ENCODE measurements at places on chromosomes 4 and X.

- no peak for DNase-seq
Measured at GRCh38 chr4:90118527-90119195, 8.5 kb upstream of the CCSER1 start.

DNA sequence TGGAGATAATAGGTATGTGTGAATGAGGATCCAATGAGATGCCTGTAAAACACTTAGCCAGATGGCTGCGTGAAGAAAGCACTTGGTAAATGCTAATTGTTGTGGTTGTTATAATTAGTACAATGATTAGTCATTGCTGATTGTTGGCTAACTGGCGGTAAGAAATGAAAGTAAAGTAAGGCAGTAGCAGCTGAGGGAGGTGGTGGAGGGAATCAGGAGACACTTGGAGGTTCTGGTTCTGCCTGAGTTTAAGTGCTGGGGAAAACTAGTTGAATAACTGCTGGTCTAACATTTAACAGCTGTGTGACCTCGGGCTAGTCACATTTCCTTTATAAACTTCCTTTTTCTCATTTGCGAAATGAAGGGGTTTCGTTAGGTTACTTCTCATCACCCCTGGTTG lies 30.9 kb downstream of the CD38 start:
- no peak for DNase-seq

- DNase-seq: no peak
Measured at GRCh38 chrX:151825007-151825406, 87.7 kb upstream of the MAGEA4 start.

GRCh38 chr4:152936446-152937335 lies 568 bp downstream of the FHDC1 start:
- no peak for DNase-seq

GRCh38 chrX:85765651-85766050 lies 281.7 kb downstream of the CHM start:
- DNase-seq: no peak

- DNase-seq: no peak
Measured at GRCh38 chrX:13741695-13742094, 7.1 kb downstream of the OFD1 start.

GRCh38 chr4:103008875-103009729 lies 10.4 kb downstream of the SLC9B1 start:
- DNase-seq: no peak

- no peak for DNase-seq
Measured at GRCh38 chr4:38832206-38832605, 24.4 kb downstream of the TLR6 start.

DNA sequence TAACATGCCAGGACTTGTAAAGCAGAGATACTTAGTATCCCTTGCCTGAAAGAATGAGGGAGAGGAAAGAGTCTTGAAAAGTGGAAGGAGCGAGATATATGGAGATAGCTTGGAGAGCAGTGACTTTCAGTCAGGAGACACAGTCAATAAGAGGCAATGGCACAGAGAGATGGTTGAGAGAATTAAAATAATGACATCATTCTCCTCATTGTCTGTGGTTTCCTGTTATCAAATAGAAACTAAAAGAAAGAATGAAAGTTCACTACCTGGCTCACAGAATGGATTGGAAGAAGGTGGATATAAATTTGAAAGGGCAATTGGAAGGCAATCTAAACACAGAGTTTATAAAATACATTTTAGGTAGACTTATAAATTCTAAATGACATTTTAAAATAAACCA lies 760.2 kb upstream of the AADAT start:
- no peak for DNase-seq

GRCh38 chr4:36467670-36468069 lies 186.3 kb downstream of the DTHD1 start:
- no peak for DNase-seq

- DNase-seq: no peak
Measured at GRCh38 chr4:121278811-121279368, 101.9 kb downstream of the QRFPR start.

- DNase-seq: no peak
Measured at GRCh38 chrX:129737916-129738315, 863 bp upstream of the XPNPEP2 start.
